ENCODE measurements at places on chromosomes 4 and X.

GRCh38 chrX:40508560-40508959 is 72.2 kb upstream of the ATP6AP2 start:
- no peak for DNase-seq

DNA sequence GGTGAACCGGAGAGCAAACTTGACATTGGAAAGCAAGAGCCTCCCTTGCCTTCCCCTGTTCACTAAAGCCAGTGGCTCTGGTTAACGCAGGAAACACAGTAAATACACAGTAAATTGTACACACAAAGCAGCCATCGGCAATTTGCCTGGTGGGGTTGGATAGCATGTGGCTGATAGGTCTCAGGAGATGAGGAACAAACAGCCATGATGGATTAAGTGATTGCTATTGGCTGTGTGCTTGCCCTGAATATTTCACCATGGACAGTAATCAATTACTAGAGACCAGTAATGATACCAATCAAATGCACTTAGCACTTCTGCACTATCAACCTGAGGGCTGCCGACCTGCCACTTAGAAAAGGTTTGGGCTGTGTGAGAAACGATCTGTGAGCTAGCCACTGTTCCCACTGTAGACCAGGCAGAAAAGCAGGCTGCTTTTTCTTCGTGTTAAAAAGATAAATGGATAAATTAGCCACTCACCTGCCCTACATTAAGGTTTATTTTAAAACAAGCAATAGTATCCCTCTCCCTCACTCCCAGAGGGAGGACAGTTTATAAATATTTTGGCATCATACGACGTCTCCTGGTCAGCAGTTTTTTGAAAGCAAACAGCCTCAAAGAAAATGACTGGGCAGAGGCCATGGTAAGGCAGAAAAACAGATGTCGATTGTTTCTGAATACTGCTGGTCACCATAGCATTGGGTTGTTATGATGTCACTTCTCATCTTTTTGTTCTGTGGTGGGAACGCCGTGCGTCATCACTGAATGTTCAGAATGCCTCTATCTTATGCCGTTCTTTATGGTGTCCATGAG is 167.1 kb downstream of the MAML3 start:
- peak; percentile 11 for DNase-seq

DNA sequence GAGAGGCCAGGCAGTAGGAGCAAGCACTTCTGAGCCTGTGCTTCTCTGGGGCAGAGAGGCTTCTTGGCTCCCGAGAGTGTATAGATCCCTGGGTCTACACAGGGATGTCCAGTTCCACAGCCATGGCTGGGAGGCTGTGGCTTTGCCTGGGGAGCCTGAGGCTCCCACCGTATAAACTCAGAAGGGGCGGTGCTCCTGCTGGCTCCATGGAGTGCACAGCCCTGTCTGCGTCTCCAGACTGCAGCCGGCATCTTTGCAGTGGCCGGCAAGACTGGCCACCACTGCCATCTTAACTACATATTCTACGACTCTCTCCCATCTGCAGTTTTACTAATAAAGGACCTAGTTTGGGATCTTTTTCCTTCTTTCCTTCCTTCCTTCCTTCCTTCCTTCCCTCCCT is 1253.8 kb downstream of the C4orf33 start:
- no peak for DNase-seq

- no peak for DNase-seq
Measured at GRCh38 chr4:155706147-155706546, 39.5 kb downstream of the GUCY1A1 start.

- DNase-seq = no peak
Measured at GRCh38 chr4:17932041-17932440, 89.5 kb downstream of the LCORL start.

Data from GM04503 (cell line).